ENCODE measurements at places on chromosomes 4 and X.

DNA sequence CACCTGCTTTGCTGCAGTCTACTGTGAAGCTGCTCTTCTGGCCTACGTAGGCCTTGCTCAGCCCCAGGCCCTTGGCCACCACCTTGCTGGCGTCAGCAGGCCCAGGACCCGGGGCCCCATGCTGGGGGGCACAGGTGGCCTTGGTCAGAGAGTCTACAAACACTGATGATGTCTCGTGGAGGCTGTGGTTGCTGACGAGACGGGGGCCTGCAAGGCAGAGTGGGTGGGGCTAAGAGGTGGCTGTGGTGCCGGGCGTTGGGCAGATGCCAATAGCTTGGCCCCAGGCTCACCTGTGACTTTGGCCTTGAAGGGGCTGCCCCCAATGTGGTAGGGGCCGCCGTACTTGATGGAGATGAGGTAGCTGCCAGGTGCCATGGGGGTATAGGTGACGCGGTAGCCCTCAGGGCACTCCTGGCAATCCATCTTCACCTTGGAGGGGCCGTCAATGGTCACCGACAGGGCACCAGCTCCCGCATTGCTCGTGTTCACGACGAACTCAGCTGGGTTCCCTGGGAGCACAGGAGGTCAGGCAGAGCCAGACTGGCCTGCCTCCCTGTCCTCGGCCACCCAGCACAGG lies 25.0 kb downstream of the FLNA start:
- DNase-seq, result no peak

GRCh38 chrX:134875671-134876070 lies 115.1 kb upstream of the SMIM10 start:
- no peak for DNase-seq

DNA sequence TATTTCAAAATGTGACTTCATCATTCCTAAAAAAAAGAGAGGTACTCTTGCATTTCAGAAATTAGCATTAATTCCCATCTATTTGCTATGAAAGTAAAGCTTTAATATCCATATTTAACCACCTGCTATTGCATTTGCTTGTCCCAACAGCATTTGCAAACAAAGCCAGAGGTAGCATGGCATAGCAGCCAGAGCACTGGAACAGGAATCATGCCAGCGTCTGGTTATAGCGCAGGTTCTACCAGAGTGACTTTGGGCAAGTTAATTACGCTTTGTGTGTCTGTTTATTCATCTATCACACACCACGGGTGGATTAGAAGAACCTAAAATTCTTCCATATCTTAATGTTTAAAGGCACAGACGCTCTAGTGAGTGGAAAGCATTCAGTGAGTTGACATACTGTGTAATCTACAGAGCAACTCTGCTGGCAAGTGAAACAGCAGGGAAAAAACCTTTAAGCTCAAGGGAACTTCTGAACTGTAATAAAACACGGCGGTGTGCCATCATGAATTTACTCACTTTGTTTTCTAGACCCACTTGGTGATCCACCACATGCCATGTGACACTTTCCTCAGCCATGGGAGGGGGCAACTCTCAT lies 76.6 kb upstream of the QRFPR start:
- DNase-seq, result no peak

DNA sequence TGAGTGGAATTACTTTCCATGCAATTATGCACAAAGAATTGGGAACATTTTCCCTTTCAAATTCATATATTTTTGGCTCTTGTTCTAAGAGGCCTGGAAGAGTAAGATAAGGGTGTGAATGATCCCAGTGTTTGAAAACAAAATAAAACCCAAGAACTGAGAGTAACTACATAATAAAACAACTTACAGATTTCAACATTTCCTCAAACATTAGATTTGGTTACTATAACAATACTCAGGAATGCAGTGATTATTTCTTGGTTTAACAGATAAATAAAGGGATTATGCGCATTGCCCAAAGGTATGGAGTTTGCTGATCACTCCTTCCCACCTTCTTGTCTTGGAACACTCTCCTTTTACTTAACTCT lies 292.5 kb downstream of the CAMK2D start:
- DNase-seq, result no peak

GRCh38 chrX:41421071-41421729 lies 25.9 kb upstream of the NYX start:
- no peak for DNase-seq

DNA sequence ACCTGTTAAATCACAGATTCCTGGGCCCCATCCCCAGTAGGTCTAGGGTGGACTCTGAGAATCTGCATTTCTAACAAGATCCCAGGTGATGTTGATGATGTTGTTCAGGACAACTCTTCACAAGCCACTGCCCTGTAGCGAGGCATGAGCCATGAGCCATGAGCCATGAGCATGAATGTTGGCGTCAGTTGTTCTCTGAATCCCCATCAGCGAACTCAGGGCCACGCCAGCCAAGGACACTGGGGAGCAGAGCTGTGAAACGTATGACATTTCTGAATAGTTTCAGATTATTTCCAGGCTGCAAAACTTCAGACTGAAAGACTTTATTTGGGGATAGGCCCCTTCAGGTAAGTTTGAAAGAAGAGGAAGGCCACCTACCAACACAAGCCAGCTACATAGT lies 46.9 kb upstream of the HCCS start:
- no peak for DNase-seq

GRCh38 chrX:17817251-17817650 lies 43.8 kb downstream of the RAI2 start:
- DNase-seq, result no peak

DNA sequence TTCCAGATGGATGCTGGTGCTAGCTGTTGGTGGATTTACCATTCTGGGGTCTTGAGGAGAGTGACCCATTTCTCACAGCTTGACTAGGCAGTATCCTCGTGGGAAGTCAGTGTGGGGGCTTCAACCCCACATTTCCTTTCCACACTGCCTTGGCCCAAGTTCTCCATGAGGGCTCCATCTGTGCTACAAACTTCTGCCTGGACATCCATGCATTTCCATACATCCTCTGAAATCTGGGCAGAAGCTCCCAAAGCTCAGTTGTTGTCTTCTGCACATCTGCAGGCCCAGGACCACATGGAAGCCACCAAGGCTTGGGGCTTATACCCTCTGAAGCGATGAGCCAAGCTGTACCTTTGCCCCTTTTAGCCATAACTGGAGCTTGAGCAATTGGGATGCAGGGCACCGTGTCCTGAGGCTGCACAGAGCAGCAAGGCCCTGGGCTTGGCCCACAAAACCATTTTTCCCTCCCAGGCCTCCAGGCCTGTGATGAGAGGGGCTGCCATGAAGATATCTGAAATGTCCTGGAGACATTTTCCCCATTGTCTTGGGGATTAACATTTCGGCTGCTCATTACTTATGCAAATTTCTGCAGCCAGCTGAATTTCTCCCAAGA lies 248.7 kb upstream of the ANKRD50 start:
- no peak for DNase-seq
